ENCODE measurements at places on chromosomes 7 and 10.

DNA sequence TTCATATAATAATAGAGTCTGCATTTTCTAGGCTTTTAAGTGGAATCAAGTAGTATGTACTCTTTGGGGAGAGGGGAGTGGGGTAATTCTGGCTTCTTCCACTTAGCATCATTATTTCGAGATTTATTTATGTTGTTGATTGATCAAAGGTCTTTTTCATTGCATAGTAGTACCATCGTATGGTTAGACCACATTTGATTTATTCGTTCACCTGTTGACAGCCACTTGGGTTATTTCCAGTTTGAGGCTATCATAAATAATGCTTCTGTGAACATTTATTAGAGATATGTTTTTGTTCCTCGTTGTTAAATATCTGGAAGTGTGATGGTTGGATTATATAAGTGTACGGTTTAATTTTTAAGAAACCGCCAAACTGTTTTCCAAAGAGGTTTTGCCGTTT is 52.8 kb downstream of the AHCYL2 start:
- DNase-seq: no peak

GRCh38 chr10:55630491-55631056 is 730.5 kb downstream of the ZWINT start:
- DNase-seq: peak; percentile 22

GRCh38 chr7:124497176-124497575 is 268.4 kb downstream of the GPR37 start:
- DNase-seq: no peak

DNA sequence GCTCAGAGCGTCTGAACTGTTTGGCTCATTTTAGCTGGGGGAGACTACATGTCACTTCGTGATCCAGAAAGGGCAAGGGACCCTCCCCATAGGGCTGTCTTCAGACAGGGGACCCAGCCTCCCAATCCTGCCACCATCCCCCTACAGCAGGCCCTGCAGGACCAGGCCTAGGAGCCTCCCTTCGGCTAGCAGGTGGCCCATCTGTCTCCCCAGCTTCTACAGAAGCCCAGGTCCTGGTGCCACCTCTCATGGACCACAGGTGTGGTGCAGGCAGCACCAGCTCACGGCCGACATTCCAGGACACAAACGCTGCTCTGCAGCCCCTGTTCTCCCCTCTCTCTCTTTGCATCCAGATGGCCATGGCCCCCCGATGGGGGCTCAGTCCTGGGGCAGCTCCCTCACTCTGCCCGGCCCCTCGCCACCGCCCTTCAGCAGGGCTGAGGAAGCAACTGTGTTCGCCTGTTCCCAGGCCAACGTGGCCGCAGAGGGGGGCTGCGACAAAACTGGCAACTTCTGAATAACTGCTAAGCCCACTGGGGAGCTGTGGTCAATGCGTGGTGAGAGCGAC is 10.3 kb downstream of the TECPR1 start:
- no peak for DNase-seq

GRCh38 chr7:48312151-48312550 is 140.9 kb downstream of the ABCA13 start:
- DNase-seq: no peak

GRCh38 chr10:96271016-96271815 is at the start of gene BLNK:
TSS of gene BLNK (minus strand) at chr10:96271569. CDS start at chr10:96271398, 171 bp downstream.
- no peak for DNase-seq

GRCh38 chr7:65839846-65840245 is 33.0 kb upstream of the VKORC1L1 start:
- no peak for DNase-seq

DNA sequence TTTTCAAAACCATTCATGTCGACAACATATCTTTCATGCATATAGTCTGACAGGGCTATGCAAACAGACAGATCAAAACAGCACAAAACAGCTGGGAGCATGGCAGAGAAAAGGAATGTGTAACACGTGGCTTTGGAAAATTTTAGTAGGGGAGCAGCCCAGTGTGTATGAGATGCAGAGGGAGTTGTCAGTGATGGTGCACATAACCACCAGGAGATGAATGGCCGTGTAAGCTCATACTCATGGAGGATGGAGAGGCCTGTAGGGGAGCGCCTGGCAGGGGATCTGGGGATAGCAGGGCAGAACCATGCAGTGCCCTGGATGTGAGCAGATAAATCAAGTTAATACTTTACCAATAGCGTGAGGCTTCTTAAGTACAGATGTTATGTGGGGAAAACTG is 45.7 kb downstream of the RHOBTB1 start:
- no peak for DNase-seq

GRCh38 chr10:129971381-129972144 is 7.5 kb upstream of the EBF3 start:
- DNase-seq: peak; percentile 35

- DNase-seq: no peak
Observed at GRCh38 chr7:15330943-15331342, 230.9 kb downstream of the AGMO start.

DNA sequence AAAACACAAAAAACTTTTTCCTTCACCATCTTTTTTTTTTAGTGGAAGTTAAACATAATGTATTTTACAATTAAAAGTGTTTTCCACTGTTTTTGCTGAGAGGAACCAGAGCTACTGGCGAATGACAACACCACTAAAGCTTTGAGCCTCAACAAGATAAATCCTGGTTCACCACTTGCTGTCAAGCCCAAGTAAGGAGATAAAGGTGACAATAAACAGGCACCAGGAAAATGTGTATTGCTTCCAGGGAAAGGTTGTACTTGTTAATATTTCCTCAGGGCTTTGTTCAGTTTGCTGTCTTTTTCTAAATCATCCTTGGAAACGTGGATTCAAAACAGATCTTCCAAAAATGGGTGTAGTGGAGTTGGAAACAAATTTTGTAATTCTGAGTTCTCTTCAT is 109.9 kb upstream of the ANKRD30A start:
- no peak for DNase-seq

- peak; percentile 57 for DNase-seq
Observed at GRCh38 chr10:55500931-55501559, 700.0 kb upstream of the PCDH15 start.

- no peak for DNase-seq
Observed at GRCh38 chr10:84152769-84153168, 13.5 kb downstream of the GHITM start.

DNA sequence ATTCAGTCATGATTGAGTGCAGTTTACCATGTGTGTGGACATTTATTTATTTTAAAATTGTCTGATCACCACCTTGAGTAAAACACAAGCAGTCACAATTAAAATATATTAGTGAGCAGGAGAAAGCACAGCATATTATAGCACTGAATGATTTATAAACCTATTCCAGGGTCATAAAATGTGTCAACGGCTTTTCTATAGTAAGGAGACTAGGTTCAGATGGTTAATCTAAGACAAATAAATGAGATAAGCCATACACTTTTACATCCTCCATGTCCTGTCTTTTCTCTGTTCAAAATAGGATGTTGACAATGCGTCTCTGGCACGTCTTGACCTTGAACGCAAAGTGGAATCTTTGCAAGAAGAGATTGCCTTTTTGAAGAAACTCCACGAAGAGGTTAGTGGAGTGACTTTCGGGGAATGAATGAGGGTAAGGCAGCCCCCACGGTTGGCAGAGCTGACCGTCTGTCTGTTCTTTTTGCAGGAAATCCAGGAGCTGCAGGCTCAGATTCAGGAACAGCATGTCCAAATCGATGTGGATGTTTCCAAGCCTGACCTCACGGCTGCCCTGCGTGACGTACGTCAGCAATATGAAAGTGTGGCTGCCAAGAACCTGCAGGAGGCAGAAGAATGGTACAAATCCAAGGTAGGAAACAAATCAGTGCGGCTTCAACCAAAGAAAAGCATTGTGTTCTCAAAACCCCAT is 5.4 kb downstream of the VIM start:
- peak; percentile 60 for DNase-seq

GRCh38 chr10:68212721-68213352 is 19.1 kb downstream of the ATOH7 start:
- DNase-seq: peak; percentile 39

DNA sequence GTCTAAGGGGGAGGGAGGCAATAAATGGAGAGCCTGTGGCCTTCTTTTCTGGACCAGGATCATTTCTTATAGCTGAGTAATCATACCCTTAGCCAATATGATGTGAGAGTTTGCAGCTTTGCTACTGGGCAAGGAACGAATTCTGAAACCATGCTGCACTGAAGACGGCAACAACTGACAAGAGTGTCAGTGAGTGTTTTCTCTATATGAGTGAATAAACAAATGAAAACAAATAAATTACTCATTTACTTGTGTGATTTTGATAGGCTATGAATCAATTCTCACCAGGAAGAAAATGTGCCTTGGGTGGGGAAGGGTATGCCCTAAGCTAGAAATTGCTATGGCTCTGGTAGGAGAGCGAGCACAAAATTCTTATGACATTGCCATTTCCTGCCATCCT is 79.4 kb upstream of the LRRN3 start:
- no peak for DNase-seq

DNA sequence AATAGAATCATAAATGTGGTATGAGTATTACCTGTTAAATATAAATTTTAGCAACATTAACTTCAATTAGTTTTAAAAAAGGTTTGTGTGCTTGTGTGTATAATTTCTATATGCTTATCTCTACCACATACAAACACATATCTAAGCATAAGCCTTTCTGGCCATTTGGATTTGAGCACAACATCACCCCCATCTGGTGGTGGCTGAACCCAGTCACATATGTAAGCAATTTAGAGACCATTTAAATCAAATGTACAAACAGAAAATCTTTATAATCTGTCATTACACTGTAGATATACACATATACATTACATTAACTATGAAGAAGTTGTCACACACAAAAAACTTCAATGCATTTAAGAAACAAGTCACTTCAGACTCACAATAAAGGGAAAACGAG is 31.7 kb downstream of the GPR22 start:
- DNase-seq: peak; percentile 64

GRCh38 chr10:101839416-101840063 is 4.1 kb downstream of the KCNIP2 start:
- no peak for DNase-seq

- no peak for DNase-seq
Observed at GRCh38 chr7:98713165-98713810, 96.2 kb downstream of the NPTX2 start.

GRCh38 chr10:93186653-93187052 is 113.0 kb downstream of the CYP26A1 start:
- DNase-seq: no peak

GRCh38 chr10:115141254-115141653 is 48.1 kb downstream of the ATRNL1 start:
- DNase-seq: peak; percentile 13

GRCh38 chr7:132641238-132641637 is 65.0 kb upstream of the PLXNA4 start:
- DNase-seq: no peak

DNA sequence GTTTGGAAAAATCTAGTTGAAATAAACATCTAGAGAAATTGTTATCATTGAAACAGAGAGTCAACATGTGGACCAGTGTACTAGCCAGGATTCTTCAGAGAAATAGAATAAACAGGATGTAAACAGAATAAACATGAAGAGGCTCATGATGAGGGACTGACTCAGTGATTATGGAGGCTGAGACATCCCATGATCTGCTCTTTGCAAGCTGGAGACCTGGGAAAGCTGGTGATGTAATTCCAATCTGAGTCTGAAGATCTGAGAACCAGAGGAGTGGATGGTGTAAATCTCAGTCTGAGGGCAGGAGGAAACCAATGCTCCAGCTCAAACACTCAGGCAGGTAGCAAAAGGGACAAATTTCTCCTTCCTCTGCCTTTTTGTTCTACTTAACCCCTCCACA is 62.9 kb upstream of the FAM180A start:
- DNase-seq: no peak

DNA sequence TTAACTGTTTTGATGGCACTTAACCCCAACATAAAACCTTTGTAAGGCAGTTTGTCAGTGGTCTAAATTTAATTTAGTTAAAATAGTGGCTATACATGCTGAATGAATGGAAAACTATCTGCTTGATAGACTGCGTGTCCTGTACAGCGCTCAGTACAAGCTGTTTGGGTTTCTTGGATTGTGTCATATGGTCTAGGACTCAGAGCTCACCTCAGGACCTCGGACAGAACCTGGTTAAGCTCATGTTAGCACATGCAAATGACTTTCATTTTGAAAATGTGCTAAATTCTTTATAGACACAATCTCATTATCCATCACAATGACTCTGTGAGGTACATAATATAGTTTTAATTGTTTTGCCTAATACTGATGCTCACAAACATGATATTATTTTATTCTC is 55.7 kb upstream of the RELN start:
- no peak for DNase-seq

DNA sequence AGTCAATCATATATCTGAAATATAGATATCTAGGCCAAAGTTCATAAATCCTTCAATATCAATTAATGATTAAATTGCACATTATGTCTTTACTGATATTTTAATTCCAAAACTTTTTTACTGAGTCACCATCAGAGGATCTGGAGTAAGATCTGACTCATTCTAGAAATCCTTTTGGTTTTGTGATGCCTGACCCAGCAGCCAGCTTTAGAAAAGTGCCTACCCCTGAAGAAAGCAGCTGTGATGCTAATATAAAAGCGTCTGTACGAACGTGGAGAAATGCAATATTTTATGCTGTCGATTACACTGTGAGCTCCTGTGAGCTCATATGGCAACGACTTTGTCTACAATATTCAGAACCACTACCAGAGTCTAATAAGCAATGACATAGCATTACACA is 142.5 kb upstream of the LRRTM3 start:
- no peak for DNase-seq

GRCh38 chr7:105027176-105027853 is 13.3 kb downstream of the KMT2E start:
- DNase-seq: peak; percentile 52

DNA sequence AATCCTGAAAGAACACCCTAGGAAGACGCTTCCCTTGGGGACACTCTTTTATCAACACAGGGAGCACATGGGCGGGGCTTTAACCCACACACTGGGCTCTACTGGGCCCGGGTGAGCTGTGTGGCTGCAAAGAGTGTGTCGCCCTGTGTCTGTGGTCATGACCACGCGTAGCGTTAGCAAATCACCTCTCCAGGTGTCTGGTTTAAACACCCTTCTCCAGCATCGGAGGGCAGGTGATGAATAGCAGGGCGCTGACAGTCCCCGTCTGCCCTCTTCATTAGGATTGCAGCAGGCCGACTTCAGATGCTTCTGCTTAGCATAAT is 127.7 kb downstream of the ADARB2 start:
- DNase-seq: no peak

DNA sequence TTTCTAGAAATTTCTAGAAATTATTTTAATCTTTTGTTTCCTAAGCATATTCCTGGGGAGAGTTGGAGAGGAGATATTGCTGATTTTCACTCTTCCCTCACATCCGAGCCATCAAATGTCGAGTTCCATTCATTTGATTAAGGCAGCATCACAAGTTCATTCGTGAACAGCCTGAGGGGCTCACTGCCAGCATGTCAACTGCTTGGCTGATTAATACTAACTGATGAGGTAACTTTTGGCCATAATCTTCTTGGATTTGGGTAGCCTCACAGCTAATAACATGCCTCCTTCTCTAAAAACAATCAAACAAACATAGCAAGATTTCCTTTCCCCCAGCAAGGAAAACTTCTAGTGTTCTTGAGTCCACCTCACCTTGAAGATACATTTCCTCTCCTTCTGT is 87.1 kb upstream of the AFAP1L2 start:
- DNase-seq: no peak

GRCh38 chr10:128046953-128047290 is 79.3 kb downstream of the MKI67 start:
- DNase-seq: no peak

Measured in endothelial cell of umbilical vein (primary cell).